ENCODE measurements at places on chromosomes 3 and 15.

DNA sequence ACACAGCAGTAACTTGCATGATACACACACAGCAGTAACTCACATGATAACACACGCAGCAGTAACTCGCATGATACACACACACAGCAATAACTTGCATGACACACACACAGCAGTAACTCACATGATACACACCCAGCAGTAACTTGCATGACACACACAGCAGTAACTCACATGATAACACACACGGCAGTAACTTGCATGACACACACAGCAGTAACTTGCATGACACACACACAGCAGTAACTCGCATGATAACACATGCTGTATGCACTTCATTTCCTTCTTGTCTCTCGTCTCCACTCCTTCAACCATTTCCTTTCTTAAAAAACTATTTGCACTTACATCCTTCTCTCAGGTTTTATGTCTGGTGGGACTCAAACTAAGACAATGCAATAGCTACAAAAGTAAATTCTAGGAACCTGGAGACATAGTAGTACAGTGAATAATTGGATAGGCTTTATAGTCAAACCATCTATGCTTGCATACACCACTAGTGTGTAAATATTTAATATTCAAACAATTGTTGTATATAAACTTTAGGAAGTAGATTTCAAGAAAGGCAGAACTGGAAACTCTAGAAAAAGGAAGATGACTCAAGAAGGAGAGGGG, 130.8 kb downstream of the UACA start:
- no peak for DNase-seq

DNA sequence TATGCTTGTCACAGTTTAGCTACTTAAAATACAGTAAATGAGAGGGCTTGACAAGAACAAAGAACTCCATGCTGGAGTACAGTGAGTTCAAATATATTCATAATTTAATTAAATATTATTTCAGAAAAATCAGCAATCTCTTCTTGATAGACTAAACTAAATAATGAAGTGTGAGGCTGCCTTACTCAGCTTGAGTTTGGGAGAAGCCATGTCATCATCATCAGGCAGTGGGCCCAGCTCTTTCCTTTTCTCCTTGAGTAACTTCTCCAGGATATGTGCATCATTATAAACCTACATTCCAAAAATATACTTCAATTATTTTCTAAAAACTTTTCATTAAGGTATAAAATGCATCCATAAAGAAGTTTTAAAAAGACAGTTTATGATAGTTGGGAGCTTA, 70.5 kb downstream of the PBRM1 start:
- no peak for DNase-seq

DNA sequence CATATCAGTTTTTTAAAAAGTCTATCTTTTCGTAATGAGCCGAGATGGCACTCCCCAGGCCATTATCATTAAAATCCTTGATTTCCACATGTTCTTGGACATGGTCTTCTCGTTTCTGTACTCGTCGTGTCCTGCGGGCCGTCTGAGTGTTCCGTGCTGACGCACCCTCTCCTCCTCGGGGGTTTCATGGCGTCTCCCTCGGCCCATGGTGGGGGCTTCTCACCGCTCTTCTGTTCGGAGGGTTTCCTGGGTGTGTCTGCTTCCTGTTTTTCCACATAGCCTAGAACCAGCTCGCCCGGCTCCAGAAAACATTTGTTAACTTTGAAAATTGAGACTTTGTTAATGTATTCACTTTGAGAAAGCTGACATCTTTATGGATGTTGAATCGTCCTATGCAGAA, 92.7 kb downstream of the VGLL4 start:
- peak; percentile 46 for DNase-seq

GRCh38 chr3:176948151-176948550, 249.1 kb downstream of the TBL1XR1 start:
- no peak for DNase-seq

- DNase-seq: no peak
These were observed 42.9 kb upstream of the PLCL2 start for GRCh38 chr3:16841904-16842271.
